ENCODE measurements at places on chromosomes 6 and 20.

DNA sequence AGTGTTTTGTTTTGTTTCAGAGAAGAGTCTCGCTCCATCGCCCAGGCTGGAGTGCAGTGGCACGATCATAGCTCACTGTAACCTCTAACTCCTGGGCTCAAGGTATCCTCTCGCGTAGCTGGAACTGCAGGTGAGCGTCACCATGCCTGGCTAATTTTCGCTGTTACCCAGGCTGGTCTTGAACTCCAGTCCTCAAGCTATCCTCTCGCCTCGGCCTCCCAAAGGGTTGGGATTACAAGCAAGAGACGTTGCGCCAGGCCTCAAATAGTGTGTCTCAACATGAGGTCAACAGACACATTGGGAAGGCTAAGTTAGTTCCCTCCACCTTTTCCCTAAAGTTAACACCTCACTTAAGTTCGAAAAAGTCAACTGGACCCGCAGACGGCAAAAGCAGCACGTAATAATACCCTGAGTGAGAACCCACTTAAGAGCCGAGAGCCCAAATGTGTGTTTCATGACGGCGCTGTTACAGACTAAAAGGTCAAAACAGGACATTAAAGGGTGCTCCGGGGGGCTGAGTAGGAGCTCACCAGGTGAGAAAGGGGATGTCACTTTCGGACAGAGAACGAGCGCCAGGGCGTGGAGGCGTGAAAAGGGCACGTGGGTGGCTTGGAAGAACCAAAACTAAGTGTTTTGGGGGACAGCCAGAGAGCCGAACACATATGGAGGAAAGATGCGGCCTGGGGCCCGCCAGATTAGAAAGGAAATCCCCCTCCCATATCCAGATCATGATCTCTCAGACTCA lies 499 bp downstream of the TTI1 start:
- DNase-seq, result peak; percentile 59

- DNase-seq, result no peak
These were observed 234.9 kb downstream of the BCKDHB start for GRCh38 chr6:80341330-80341729.

DNA sequence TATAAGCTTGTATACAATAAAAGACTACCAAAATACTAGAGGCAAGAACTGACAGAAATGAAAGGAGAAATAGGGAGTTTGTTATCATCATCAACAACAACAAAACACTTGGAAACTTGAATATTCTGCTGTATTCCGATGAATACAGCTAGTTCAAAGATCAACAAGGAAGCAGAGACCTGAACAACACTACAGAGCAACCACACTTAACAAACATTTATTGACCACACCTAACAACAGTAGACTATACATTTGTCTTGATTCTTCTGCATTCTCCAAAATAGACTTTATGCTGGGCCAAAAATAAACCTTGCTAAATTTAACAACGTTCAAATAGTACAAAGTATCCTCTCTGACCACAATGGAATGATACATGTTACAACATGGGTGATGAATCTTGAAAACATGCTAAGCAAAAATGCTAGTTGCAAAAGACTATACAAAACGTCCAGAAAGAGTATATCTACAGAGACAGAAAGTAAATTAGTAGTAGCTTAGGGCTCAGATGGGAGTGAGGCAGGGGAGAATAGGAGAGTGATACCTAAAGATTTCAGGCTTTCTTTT lies 39.1 kb upstream of the PAK5 start:
- no peak for DNase-seq

DNA sequence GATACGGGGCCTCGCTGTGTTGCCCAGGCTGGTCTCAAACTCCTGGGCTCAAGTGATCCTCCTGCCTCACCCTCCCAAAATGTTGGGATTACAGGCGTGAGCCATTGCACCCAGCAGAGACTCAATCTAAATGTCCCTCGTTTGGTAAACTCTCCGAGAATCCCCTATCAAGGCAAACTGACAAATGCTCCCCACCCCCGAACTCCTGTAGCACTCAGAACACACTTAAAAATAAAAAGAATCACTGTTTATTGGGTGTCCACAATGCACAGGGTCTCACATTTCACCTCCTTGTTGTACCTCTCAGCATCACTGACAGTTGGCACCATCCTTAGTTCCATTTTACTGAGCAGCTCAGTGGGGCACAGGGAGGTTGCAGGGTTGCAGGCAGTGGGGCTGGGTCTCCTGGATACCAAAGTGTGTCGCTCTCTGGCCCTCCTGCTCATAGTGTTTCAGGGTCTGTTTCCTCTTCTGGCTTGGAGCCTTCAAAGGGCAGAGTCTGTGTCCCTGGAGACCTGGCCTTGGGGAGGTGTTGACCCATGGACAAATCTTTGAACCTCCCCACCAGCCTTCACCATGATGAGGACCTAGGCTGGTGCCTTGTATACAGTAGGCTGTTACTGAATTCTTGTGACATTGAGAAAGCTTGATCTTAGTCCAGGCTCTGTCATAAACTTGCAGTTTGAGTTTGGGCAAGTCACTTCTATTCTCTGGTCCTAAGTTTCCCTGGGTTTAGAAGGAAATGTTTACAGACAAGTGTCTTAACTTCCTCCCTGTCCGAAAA lies 8.5 kb upstream of the SRC start:
- no peak for DNase-seq

- no peak for DNase-seq
These were observed 12.2 kb downstream of the PRL start for GRCh38 chr6:22284666-22285065.

DNA sequence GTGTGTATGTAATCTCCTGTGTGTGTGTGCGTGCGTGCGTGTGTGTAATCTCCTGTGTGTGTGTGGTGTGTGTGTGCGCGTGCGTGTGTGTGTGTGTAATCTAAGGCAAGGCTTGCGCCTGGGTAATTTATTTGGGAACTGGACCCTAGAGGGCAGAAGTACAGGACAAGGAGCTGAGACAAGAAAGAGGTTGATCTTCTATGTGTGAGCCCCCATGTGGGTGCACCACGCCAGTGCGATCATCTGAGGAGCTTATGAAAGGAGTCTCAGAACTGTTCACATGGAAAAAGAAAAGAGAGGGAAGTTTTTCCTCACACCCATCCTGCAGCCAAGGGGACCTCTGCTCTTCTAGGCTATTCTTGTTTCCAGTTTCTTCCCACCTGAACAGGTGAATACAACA lies 220.1 kb upstream of the GGTLC1 start:
- no peak for DNase-seq

- no peak for DNase-seq
These were observed 3.5 kb downstream of the SH3BGRL2 start for GRCh38 chr6:79634491-79635231.

DNA sequence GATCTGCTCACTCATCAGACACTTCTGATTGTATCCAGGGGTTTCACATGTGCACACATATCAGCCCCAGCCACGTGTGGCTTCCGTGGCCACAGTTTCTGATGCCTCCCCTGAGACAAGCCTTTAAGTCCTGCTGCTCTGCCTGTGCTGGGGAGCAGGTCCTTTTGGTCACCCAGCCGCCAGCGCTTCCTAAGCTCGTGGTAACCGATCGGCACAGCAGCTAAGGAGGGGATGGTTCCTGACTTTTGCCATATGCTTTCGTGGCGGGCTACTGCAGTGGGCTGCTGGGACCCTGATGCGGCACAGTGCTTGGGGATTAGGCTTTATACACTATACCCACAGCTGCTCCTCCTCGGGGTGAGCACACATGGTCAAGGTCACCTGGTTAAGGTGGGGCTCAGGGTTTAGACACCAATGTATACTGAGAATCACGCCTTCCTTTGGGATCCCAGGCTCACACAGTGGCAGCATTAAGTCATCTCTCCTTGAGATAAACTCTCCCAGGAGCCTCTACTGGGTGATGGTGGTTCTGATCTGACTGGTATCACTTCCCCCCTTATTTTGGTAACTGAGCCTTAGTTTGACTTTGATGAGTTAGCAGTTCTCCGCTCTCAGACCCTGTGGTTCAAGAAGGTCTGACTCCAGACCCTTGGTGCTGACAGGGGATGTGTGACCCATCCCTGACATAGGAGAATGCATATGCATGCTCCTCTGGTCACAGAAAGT lies 85.9 kb upstream of the KCNG1 start:
- DNase-seq, result no peak

- DNase-seq, result no peak
These were observed 1.2 kb downstream of the RNF217 start for GRCh38 chr6:124963416-124963785.

GRCh38 chr6:89667872-89668556 lies 29.5 kb upstream of the LYRM2 start:
- no peak for DNase-seq

GRCh38 chr20:1557605-1558004 lies at the start of gene SIRPD:
TSS of gene SIRPD (minus strand) at chr20:1557705. CDS start at chr20:1557653, 52 bp downstream.
- no peak for DNase-seq

DNA sequence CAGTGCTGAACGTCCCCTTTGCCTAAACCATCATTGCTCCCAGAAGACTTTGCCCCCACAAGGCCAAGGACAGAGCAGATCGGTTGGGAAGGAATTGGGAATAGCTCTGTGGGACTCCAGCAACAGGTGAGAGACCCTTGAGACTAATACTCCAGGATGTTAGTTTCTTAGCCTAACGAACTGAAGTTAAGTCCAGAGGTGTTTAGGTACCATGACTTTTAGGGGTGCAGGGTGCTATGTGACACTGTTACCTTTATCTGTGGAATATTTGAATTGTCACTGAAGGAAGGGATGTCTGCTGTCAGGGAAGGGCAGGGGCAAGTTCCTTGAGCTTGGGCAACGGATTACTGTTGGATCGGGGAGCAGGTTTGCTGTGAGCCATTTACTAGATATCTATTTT lies 1.9 kb downstream of the BLCAP start:
- DNase-seq, result no peak

- DNase-seq, result no peak
These were observed 517.0 kb downstream of the BTBD3 start for GRCh38 chr20:12434672-12435071.

DNA sequence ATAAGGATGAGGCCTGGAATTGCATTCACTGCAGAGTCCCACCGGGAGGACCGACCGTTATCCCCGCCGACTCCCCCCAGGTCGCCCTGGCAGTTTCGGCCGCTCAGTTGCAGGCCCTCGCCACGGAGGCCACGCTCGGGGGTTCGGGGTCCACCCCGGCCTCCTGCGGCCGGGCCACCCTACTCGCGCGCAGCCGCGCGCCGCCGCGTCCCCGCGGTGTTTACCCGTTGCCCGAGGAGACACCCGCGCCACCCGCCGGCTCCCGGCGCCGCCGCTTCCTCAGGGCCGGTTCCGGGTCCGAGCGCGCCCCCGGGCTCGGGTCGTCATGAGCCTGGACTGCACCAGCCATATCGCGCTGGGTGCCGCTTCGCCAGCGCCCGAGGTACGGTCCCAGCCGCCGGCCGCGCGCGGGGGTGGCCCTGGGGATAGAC lies at the start of gene CCDC170:
Gene CCDC170 (plus strand): TSS at position 214 of the 431 bp plus-strand sequence. CDS start 112 bp downstream, at position 326.
- no peak for DNase-seq

DNA sequence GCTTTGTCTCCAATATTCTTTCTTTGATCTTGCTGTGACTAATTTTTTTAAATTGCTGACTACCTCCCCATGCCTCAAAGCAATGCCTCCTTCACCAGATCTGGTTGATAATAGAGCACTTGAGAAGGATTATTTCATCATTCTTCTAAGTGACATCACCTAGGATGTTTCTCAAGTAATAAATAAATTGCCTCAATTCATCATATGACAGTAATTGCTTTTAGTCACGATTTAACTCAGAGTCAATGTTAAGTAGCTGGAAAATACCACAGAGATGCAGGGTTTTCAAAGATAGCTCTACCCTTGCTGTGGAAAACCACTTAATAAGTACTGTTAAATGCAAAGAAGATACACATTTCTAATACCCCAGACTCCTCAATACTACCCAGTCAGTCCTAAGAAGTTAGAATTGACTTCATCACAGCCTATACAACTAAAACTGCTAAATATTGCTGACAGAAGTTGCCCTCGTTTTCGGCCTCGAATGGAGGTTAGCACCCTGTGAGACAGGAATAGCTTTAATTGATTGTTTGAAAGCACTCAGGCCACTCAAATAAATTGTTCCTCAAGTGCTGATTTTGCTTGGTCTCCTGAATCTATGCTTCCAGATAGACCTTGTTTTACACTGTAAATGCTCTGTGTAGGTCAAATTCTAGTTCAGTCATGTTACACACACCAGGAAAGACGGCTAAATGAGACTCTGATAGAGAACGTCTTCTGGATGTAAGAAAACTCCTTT lies 640.6 kb upstream of the CHD6 start:
- no peak for DNase-seq
